PC-3 (cell line): ENCODE measurements at places on chromosomes 4 and X. TPM values are rescaled to one million over a fixed set of nuclear protein-coding genes. Genes with fewer than 3 reads are reported as not detected.

Gene SULT1E1
- total RNA-seq = not detected in 2 replicates

Gene PDGFRA
- 1.1 and 1.9 TPM in 2 replicates for total RNA-seq

Gene XAGE1A
- total RNA-seq = not detected in 2 replicates

GRCh38 chr4:97910005-97910404 lies 233.3 kb downstream of the STPG2 start:
- no peaks in the 10 kb centered on the region for H3K36me3 ChIP-seq
- H3K27me3 ChIP-seq = no peaks in the 10 kb centered on the region
- H3K4me3 ChIP-seq = no peak overlapping the region
- H3K4me1 ChIP-seq = no peaks in the 10 kb centered on the region

GRCh38 chr4:40515037-40515397 lies 114.6 kb downstream of the RBM47 start:
- peaks cover 23% of the 10 kb centered on the region for H3K4me1 ChIP-seq
- peak overlapping the region; percentile 41; the same call in 1 of the 2 replicates for H3K4me3 ChIP-seq
- H3K27me3 ChIP-seq = no peaks in the 10 kb centered on the region
- no peaks in the 10 kb centered on the region for H3K36me3 ChIP-seq

DNA sequence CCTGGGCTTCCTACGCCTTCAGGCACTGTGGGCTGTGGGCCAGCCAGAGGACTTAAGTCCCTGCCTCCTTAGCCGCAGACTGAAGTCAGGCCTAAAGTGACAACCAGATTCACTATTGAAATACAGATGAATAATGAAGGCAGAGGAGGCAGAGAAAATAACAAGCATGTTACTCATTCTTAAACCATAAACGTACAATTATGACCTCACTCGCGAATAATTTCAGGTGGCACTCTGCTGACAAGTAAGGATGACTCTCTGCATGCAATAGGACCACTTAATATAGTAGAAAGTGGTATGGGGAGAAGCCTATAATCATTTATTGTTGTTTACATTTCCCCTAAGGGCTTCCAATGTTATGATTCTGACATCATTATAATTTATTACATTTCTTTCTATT lies 409.2 kb upstream of the FGF13 start:
- H3K4me1 ChIP-seq = peaks cover 22% of the 10 kb centered on the region
- no peaks in the 10 kb centered on the region for H3K27me3 ChIP-seq
- DNase-seq = peak; percentile 93
- H3K4me3 ChIP-seq = no peak overlapping the region

DNA sequence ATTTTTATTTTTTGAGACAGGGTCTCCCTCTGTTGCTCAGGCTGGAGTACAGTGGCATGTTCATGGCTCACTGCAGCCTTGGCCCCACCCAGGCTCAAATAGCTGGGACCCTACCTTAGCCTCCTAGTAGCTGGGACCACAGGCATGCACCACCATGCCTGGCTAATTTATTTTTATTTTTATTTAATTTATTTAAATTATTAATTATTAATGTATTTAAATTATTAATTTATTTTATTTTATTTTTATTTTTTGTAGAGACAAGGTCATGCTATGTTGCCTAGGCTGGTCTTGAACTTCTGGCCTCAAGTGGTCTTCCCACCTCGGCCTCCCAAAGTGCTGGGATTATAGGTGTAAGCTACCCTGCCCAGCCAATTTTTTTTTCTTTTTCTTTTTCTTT lies 69.3 kb downstream of the EGF start:
- no peaks in the 10 kb centered on the region; the same call in 1 of the 2 replicates for H3K36me3 ChIP-seq
- no peaks in the 10 kb centered on the region for H3K27me3 ChIP-seq
- no peak overlapping the region for H3K4me3 ChIP-seq
- peaks cover 19% of the 10 kb centered on the region for H3K4me1 ChIP-seq
- DNase-seq = no peak

DNA sequence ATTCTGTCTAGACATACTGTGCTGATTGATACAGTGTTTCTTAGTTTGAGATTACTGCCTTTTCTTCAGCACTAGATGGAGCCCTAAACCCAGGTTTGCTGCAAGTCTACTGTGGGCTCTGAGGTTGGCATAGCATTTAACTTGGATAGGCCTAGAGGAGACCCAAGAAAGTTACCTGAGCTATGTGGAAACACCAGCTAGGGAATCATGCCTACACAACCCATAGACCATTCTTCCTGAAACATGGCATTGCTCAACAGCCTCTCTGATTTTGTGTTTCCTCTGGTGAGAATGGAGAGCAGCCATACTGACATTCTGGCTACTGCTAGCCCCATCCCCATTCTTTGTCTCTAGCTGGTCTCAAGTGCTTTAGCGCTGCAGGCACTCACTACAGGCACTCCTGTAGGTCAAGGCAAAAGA lies 287.7 kb upstream of the PCDH18 start:
- H3K4me3 ChIP-seq = no peak overlapping the region
- peaks cover 6% of the 10 kb centered on the region; the same call in 1 of the 2 replicates for H3K4me1 ChIP-seq
- H3K36me3 ChIP-seq = no peaks in the 10 kb centered on the region
- H3K27me3 ChIP-seq = no peaks in the 10 kb centered on the region
- DNase-seq = peak; percentile 65

Gene ADH1C
- not detected in 2 replicates for total RNA-seq

DNA sequence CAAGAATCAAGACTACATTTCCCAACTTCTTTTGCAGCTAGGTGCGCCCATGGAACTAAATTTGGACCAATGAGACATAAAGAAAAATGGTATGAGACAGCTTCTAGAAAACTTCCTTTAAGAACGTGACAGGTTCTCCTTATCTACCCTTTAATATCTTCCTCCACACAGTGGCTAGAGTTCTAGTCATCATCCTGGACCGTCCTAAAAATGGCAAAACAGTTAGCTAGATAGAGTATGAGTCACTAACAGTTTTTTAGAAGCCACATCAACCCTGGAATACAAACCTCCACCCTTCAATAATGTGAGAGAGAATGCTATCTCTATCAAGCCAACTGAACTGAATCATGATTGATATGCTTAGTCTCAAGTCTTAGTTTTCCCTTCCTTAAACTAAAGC lies 267.9 kb upstream of the SLC7A11 start:
- no peaks in the 10 kb centered on the region for H3K36me3 ChIP-seq
- no peaks in the 10 kb centered on the region for H3K4me1 ChIP-seq
- H3K4me3 ChIP-seq = no peak overlapping the region
- H3K27me3 ChIP-seq = no peaks in the 10 kb centered on the region

DNA sequence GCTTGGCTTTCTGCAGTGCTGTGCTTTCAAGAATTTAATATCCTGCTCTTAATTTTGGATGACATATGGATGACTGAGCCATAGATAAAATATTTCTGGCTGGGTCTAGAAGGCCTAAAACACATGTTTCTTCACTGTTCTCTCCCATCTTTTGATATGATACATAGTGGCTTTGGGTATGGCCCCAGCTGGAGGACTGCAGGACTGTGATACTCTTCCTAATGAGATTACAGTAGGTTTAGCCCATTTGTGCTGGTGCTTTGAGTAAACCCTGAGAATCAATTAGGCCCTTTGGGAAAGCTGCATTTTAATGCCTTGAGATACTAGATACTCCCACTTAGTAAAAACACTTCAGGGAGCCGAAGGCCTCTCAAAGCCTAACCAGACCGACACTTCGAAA lies 38.0 kb downstream of the KIT start:
- H3K4me3 ChIP-seq = no peak overlapping the region
- no peak for DNase-seq
- no peaks in the 10 kb centered on the region for H3K4me1 ChIP-seq
- peaks cover 80% of the 10 kb centered on the region for H3K27me3 ChIP-seq
- no peaks in the 10 kb centered on the region for H3K36me3 ChIP-seq

Gene SPANXB1
- total RNA-seq = 0.33 TPM in 1 of 2 replicates, not detected in the other

GRCh38 chrX:825991-826390 lies 195.4 kb downstream of the SHOX start:
- no peaks in the 10 kb centered on the region for H3K4me1 ChIP-seq
- no peaks in the 10 kb centered on the region for H3K27me3 ChIP-seq
- H3K27ac ChIP-seq = no peak overlapping the region
- H3K36me3 ChIP-seq = no peaks in the 10 kb centered on the region

GRCh38 chr4:138599965-138600364 lies 357.8 kb upstream of the SLC7A11 start:
- no peaks in the 10 kb centered on the region for H3K4me1 ChIP-seq
- H3K27me3 ChIP-seq = no peaks in the 10 kb centered on the region
- H3K36me3 ChIP-seq = no peaks in the 10 kb centered on the region
- H3K27ac ChIP-seq = no peak overlapping the region
- H3K4me3 ChIP-seq = no peak overlapping the region

GRCh38 chr4:8182858-8183725 lies 16.0 kb upstream of the SH3TC1 start:
- H3K36me3 ChIP-seq = no peaks in the 10 kb centered on the region
- peak overlapping the region; percentile 9; the same call in 1 of the 2 replicates for H3K4me3 ChIP-seq
- peak overlapping the region; percentile 89 for H3K27ac ChIP-seq
- peak; percentile 97 for DNase-seq

- no peaks in the 10 kb centered on the region for H3K27me3 ChIP-seq
- no peak overlapping the region for H3K27ac ChIP-seq
- DNase-seq = no peak
- H3K4me1 ChIP-seq = no peaks in the 10 kb centered on the region
These were observed 57.7 kb upstream of the TXK start for GRCh38 chr4:48191758-48192157.

GRCh38 chr4:158519226-158519625 lies 2.5 kb upstream of the RXFP1 start:
- H3K4me1 ChIP-seq = peaks cover 26% of the 10 kb centered on the region
- no peaks in the 10 kb centered on the region for H3K27me3 ChIP-seq
- peak; percentile 71 for DNase-seq
- no peak overlapping the region for H3K4me3 ChIP-seq
- H3K27ac ChIP-seq = peak overlapping the region; percentile 83

- no peaks in the 10 kb centered on the region for H3K36me3 ChIP-seq
- DNase-seq = no peak
- H3K27ac ChIP-seq = no peak overlapping the region
- H3K4me3 ChIP-seq = no peak overlapping the region
These were observed 72.1 kb upstream of the IGFBP7 start for GRCh38 chr4:57182132-57182874.

GRCh38 chrX:13827298-13828090 lies 10.6 kb upstream of the GPM6B start:
- no peak for DNase-seq
- no peak overlapping the region for H3K4me3 ChIP-seq
- H3K27me3 ChIP-seq = no peaks in the 10 kb centered on the region
- no peak overlapping the region for H3K27ac ChIP-seq
- H3K4me1 ChIP-seq = peaks cover 10% of the 10 kb centered on the region
